ENCODE measurements at places on chromosomes 2 and 18.

GRCh38 chr2:164288235-164288634, 333.0 kb downstream of the GRB14 start:
- DNase-seq: no peak

DNA sequence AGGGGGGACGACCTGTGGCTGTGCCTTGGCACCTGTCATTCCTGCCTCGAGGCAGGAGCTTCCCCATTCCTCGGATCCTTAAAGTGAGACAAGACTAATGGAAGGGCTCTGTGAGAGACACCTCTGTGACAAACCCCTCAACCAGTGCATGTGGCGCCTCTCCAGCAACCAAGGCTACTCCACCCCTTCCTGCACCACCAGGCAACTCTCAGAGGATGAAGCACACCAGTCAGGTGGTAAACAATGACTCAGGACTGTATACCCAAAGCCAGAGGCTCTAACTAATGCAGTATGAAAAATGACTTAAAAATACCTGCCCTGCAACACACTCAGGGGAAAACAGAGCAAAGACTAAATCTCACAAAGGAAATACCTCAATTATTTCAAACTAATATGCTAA, 136.9 kb downstream of the UXS1 start:
- no peak for DNase-seq

- no peak for DNase-seq
Observed at GRCh38 chr2:227007940-227008339, 156.1 kb downstream of the COL4A4 start.

DNA sequence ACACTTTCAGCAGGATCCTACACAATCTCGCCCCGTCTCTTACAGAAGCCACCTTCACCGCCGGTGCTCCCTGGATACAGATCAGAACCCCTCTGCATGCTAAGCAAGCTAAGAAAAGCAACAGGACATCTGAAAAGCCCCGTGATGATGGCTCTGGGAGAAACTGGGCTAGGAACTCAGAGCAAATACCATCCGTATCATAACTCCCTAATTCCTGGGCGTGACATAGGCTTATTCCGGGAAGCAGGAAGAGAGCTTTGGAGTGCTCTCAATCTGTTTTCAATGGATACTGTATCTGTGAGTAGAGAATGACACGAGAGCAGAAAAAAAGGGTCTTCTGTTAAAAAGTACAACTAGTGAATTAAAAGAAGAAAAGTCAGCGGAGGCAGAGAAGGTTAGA, 121.6 kb downstream of the SPP2 start:
- DNase-seq: no peak

DNA sequence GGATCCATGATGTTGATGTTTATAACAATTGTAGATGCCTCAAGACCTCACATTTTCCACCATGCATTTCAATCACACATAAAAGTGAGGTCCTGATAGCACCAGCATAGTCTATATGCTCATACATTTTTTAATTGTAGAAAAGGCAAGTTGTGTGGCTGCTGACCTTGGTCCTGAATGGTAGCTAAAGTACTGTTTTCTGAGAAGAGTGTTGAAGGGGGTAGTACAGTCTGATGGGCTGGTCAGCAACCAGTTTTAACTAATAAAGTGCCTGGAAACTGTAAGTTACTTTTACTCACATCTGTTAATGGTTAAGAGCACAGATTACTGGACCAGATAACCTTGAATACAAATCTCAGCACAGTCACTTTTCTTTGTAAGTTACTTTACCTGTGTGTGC, 15.9 kb downstream of the ZNF638 start:
- DNase-seq: no peak

DNA sequence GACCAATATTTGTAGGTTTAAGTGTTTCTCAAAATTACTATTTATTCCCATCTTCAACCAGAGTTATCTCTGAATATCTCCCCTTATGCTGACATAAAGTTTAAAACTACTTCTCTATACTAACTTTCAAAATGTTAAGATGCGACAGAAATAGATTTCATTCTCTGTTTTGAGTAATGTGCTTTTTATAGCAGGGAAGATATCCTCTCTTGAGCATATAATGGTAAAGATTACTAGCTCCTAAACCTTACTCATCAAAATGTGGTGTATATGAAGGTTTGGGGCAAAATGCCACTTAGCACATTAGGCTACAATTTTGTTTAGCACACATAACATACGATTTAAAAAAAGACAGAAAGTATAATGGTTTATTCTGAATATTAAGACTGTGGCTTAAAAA, 54.4 kb downstream of the CWC22 start:
- no peak for DNase-seq

DNA sequence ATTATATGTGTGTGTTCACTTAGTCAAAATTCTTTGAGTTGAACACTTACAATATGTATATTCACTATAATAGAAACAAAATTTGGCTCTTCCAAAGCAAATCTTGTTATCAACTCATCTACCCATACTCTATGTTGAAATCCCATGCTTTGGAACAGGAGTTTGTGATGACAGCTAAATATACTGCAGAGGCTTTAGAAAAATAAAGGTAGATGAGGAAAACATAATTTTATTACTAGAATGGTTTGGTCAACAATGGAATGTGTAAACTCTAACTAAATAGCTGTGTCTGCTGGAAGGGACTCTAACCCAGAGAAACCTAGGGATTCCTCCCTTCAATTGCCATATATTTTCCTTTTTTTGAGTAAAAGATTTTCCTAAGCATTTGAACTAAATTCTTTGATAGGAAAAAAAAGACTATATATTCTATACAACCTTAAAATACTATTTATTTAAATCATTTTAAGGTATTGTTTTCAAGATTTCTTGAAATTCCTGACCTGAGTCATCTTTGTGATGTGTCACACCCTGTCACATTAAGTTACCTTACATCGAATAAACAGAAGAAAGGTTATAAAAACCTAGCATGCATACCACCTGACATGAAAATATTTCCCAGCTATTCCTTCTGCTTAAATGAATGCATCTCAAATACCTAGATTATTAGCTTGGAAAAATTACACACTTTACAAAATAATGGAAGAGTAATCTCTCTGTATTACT, 175.5 kb downstream of the OTX1 start:
- DNase-seq: no peak

Measured in activated CD8-positive, alpha-beta memory T cell treated with anti-CD3 and anti-CD28 coated beads for 24 hours (primary cell).